ENCODE measurements at places on chromosomes 16 and 17. TPM values are rescaled to one million over a fixed set of nuclear protein-coding genes. Genes with fewer than 3 reads are reported as not detected.

TIMM22 gene
- 34.0 TPM for total RNA-seq

- DNase-seq: no peak
These were observed 12.7 kb downstream of the SYT17 start for GRCh38 chr16:19180741-19181140.

GRCh38 chr17:81727324-81728031 is 15.4 kb downstream of the SLC25A10 start:
- DNase-seq: no peak

PHF23 gene
- total RNA-seq: 37.5 TPM

DNA sequence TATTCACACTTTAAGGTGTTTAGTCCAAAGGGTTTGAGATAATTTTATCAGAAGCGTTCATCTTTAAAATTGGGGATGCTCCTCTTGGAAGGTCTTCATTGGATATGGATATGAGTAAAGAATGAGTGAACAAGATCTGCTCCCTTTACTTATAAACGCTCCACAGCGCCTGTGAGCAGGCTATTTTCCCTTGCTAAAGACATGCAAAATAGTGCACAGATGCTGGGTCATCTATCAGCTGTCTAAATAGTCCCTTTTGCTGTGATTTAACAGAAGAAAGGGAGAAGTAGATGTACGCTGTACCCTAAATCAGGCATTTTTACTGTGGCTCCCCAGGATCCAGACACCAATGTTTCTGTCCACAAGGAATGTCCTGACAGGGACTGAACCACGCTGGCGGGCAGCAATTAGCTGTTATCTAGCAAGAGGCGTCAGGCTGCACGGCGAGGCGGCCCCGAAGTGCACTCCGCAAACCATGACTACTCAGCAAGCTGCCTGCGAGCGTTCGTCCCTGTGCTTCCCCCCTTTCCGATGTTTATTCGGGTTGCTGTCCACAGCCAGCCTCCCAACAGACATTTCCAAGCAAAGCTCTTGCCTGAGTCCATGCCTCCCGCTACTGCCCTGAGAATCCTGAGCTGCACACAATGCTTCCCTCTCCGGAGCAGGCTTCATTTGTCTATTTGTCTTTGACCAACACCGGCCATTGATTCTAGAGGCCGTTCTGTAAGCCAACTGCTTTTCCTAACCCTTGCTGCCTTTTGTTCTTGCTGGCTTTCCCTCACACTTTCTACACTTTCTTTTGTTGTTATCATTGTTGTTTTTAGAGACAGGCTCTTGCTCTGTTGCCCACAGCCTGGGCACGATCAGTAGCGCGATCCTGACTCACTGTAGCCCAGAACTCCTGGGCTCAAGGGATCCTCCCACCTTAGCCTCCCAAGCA is 55.7 kb upstream of the CNEP1R1 start:
- DNase-seq: no peak

KARS1 gene
- total RNA-seq: 279 TPM

DNA sequence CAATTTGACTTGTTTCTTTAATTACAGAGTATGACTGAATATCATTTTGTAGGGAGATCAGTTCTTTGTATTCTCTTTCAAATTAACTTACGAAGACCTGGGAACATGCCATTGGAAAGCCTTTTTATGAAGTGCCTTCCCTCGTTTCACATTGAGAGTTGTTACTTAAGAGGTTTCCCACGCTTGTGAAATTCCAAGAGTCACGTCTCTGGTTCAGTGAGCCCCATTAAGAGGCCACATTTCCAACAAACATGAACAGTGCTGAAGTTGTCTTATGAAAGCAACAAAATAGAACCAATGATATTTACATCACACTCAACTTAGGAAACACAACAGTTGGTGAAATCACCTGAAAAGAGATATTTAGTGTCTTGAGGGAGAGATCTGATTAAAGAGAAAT is 334.1 kb downstream of the TOX3 start:
- no peak for DNase-seq

DNA sequence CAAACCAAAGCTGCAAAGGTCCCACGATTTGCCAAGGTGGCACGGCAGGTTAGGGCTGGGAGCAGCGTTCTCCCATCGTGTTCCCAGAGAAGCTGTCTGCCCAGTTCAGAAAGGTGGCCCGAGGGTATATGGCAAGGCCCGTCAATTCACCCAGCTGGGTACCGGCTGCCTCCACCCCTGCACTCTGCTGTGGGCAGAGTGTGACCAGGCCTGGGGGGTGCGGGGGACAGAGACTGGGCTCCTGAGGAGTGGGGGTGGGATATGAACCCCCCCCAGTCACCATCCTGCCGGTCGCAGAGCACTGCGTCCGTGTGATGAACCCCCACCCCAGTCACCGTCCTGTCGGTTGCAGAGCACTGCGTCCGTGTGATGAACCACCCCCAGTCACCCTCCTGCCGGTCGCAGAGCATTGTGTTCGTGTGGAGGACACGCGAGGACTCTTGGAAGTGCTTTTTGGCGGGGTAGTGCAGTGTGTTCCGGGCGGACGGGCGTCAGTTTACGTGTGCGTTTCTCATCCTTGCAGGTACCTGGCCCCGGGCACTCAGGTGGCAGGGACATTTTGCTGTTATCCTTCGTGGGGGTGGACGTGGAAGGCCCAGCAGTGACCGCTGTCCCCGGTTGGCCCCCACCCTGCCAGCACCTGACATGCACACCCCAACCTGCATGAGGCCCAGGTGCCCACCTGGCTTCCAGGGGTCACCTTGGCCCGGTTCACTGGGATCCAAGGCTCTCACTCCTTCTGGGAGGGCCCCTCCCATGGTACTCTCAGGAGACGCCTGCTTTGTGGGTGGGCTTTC is 2.7 kb upstream of the FASN start:
- no peak for DNase-seq

- no peak for DNase-seq
These were observed 45.1 kb upstream of the ZC3H18 start for GRCh38 chr16:88524973-88525662.

DNA sequence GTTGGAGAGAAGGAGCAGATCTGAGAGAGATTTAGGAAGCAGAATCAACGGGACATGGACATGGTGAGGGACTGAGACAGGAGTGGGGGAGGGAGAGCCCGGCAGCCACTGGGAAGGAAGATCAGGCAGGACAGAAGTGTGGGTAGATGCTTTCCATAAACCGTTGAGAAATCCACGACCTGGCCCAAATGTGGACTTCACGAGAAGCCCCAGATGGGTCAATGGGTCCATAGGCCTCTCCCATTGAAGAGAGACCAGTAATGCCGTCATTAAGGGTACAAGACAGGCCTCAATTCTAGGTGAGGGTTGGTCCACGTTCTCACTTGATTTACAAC is 530 bp upstream of the CCL22 start:
- no peak for DNase-seq

DNA sequence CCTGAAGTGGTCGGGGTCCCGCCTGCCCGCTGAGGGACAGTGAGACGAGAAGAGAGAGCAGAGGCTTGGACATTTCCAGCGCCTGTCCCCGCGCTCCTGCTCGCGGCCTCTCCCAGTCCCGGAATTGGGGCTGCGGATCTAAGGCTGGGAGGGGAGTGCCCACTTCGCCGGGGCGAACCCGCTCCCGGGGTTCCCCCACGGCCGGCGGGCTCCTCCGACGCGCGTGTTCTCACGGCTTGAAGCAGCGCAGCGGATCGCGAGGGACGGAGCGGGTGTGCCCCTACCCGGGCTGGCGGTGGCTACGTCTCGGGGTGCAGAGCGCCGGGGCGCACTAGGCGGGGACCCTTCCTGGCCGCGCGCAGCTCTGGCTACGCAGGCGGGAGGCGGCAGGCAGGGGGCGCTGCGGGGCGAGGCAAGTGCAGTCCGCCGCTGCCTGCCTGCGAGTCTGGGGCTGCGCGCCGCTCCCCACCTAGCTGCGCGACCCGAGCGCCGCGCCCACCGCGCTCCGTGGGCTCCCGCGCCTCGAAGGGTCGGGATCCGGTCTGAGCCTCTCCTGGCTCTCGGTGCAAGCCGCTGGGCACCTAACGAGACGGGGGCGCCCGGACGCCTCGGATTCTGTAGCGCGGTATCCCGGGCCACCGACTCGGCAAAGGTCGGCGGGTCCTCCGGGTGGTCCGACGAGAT is 1.2 kb downstream of the NGFR start:
- peak; percentile 38 for DNase-seq

DNA sequence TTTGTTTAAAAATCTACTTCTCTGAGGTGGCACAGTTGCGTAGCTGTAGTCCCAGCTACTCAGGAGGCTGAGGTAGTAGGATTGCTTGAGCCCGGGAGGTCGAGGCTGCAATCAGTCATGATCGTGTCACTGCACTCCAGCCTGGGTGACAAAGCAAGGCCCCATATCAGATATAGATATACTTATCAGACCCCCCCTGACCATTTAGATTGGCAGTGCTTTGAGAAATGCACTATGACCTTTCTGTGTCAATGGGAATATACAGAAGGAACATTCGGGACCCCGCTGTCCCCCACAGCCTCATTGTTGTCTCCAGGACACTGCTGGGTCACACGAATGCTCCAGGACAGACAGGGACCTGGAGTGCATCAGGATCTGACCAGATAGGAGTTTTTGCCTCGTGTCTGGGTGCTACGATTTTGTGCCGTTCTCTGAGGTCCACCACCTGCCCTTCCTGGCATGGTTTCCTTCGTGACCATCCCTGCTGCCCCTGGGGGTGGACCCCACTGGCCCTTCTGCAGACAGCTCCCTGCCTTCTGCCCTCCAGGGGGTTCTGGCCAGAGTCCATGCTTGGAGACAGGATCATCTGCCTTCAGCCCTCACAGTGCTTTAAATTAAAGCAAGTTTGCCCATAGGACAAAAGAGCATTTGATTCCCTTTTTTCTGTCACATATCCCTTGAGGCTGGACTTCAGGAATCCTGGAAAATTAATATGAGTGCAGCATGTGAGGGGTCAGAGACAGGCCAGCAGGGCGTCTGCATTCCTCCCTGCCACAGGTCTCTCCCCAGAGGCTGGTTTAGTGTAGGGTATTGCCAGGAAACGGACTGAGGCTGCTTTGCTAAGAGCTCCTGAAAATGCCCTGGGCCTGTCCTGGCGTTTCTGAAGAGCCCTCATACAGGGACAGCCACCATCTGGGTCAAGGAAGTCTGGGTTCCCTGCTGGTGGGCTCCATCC is 19.3 kb downstream of the PLD6 start:
- no peak for DNase-seq

GRCh38 chr16:80009971-80010659 is 409.6 kb upstream of the MAF start:
- peak; percentile 53 for DNase-seq

- DNase-seq: no peak
These were observed 5.9 kb downstream of the RNF43 start for GRCh38 chr17:58411408-58411894.

DNA sequence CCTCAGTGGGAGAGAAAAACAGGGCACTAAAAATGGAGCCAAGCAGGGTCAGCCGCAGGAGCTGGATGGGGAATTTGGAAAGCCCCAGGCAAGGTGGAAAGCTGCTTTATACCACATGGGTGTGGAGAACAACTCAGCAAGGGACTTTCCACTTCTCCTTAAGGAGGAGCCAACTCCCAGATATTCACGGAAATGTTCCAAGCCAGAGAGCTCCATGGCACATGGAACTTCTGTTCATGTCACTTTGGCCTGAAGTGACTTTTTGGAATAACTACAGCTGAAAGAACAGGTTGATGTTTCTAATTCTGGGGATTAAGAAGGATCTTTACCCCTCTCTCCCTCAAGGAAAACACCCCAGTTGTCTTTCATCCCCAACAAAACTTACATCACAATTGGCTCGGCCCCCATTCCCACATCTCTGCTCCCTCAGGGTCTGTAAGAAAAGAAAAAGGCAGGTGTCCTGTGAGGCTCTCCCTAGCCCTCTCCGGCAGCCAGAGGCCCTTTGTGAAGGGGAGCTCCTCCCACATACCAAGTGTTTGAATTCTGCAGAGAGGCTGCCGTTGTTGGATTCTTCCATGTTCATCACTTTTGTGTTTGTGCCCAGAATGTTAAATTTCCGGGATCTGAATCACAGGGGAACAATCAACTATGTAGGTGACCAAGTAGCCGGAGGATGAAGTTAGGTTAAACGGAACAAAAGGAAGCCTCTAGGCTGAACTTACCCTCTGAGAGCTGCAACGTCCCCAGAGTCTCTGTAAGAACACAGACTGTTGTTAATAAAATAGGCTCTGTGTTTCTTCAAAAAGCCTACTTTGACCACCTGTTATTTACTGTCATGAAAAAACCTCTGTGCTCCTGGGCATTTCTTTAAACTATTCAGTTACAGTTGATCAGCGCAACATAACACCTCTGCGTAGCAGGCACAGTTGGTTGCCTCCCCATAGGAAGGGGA is 41.0 kb downstream of the STAT5A start:
- DNase-seq: peak; percentile 48

VMO1 gene
- not detected for total RNA-seq

GALR2 gene
- total RNA-seq: not detected

- no peak for DNase-seq
These were observed 4.3 kb upstream of the C16orf92 start for GRCh38 chr16:30018731-30019158.

RNF227 gene
- 1.1 TPM for total RNA-seq

FBXW10B gene
- total RNA-seq: 4.6 TPM

DNA sequence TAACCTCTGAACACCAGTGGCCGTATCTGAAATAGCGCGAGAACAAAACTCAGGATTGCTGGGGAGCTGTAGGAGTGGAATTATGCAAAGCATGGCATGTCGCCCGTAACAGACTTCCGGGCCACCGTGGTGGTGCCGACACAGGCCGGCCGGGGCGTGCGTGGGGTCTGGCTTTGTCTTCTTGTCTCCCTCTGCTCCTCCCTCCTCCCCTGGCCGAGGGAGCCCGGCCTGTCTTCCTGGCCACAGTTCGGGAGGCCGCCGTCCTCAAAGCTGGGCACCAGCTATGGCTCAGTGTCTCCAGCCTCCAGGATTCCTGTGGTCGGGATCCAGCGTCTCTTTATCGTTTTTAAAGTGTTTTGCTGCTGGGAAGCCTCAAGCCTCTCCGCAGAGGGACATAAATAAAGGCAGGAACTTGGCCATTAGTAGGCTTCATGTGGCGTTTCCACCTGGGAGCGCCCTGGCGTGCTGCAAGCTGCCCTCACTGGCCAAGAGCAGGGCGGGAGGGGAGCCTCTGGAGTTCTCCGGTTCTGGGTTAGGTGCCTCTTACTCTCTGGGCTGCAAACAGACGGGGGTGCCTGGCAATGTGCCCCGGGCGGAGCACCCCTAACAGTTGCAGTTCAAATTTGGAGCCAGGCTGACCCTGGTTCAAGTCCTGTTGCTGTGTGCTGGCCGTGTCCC is 22.0 kb upstream of the NPTX1 start:
- peak; percentile 79 for DNase-seq
